ENCODE measurements at places on chromosomes 12 and 14.

GRCh38 chr12:55957106-55957859 lies 8.6 kb downstream of the PMEL start:
- peak; percentile 70 for DNase-seq

DNA sequence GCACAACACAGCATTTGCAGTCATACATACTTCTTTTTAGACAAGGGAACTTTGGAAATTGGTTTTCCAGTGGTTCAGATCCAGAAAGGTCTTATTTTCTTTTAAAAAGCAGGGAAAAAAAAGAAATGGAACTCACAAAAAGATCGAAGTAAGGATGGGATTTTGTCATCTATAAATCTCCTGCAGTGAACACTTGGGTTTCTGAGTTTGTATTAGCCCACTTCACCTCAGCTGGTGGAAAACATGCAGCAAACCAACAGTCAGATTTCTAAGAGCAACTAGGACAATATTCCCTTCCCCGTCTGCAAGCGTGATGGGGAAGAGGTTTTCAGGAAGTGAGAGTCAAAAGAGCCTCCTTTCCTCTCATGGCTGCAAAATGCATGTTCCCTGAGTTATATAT lies 4.6 kb downstream of the MYF5 start:
- DNase-seq, result no peak

DNA sequence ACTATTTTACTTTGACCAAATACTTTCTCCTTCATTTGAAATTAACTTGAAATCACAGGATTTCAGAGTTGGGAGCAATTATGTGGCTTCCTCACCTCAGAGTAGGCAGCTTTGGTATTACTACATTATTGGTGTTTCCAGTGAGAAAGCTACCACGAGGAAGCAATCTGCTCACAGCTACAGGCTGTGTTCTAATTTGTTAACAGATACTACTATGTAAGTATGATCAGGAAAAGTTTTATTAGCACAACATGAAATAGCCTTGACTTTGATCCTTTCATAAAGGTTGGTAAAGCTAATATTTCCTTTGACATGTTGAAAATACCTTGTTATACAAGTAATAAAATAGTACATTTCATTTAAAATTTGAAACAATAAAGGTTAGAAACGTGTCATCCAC lies 30.6 kb downstream of the TAOK3 start:
- DNase-seq, result no peak

DNA sequence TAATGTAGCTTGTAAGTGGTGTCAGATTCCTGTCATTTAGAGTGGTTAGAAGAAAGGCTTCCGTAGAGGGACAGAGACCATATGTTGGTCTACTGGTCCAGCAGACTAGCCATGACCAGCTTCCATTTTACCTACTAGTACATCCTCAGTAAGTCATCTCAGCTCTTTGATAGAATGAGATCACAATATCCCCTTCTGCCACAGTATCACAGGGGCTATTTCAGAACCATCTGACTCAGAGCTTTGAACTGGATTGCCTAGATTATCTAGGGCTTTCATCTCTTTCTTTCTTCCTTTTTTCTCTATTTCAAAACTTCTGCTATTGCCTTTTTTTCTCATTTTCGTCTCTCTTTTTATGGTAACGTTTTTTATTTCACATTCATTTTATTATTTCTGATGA lies 4.7 kb downstream of the ZDHHC17 start:
- DNase-seq, result no peak

GRCh38 chr12:129067491-129067890 lies 214.2 kb downstream of the GLT1D1 start:
- no peak for DNase-seq

DNA sequence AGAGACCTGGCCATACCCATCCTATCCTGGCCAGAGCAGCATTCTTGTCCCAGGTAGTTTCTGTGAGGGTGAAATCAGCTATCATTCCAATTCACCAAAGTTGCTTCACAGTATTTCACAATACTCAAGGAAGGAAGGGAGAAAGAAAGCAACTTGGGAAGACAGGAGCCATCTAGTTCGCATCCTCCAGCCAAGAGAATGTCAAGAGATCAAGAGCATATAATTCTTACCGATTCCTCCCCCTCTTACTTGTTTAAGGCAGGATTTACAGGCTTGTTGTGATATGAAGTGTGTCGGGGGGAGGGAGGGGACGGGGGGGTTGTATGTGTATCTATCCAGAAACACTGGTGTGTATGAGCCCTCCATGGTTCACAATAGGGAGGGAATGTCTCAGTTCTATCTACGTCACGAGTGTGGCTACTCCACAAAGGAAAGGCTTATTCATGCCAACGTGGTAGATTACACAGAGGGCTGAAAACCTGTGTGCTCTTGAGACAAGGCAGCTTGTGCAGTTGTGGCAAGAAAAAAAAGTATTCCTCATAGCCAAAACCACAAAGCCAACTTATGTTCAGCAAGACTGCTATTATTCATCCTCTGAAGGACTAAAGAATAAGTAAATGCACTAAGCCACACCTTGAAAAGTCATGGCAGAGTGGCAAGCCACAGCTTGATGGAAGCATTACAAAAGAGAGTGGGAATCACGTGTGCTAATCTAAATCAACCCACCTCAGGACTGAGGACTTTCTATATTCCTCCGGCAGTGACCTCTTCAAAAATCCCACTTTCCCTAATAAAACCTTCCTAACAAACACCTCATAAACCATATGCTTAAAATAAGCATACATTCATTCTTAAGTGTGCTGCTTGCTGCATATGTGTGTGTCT lies 35.0 kb downstream of the CORO1C start:
- DNase-seq, result no peak

- DNase-seq, result no peak
Observed at GRCh38 chr12:77349689-77350370, 284.5 kb upstream of the E2F7 start.

GRCh38 chr12:92363295-92364146 lies 217.9 kb upstream of the BTG1 start:
- DNase-seq, result no peak

- DNase-seq, result no peak
Observed at GRCh38 chr12:9646794-9647781, 22.4 kb upstream of the CLEC2D start.

GRCh38 chr12:26396402-26396801 lies 201.0 kb downstream of the SSPN start:
- no peak for DNase-seq

DNA sequence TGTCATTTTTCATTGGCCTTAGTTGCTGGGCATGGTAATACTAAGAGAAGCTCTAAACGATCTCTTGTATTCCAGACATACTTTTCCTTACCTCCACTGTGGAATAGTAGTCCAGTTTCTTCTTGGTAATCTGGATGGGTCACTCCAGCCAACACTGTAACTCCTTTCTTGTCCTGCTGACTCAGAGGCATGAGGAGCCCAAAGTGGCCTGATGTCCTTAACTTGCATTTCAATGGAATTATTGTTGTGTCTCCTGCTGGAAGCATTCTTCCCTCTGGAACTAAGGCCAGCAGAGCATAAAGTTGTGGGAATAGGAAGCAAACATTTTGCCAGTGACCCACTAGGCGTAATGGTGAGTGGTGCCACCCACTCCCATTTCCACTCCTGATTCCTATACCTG lies 33.1 kb downstream of the DAAM1 start:
- no peak for DNase-seq

GRCh38 chr12:55624056-55624455 lies 12.6 kb upstream of the OR10P1 start:
- no peak for DNase-seq

- no peak for DNase-seq
Observed at GRCh38 chr12:29750131-29750927, 33.4 kb downstream of the TMTC1 start.

- DNase-seq, result no peak
Observed at GRCh38 chr12:28865776-28866175, 283.3 kb upstream of the FAR2 start.

DNA sequence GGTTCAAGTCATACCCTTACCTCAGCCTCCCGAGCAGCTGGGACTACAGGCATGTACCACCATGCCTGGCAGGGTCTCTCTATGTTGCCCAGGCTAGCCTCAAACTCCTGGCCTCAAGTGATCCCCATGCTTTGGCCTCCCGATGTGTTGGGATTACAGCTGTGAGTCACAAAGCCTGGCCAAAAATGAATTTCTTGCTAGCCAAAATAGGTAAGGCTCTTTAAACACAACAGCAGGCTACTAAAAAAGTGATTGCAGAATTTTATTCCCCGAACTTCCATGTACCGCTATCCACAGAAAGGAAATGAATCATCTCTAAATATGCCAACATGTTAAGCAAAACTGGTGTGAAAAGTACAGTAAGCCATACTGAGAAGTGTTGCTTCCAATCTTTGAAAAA lies 50.6 kb downstream of the WDHD1 start:
- no peak for DNase-seq

- no peak for DNase-seq
Observed at GRCh38 chr12:68482660-68483059, 128.0 kb upstream of the RAP1B start.

- no peak for DNase-seq
Observed at GRCh38 chr12:42097971-42098370, 46.7 kb downstream of the GXYLT1 start.

- DNase-seq, result no peak
Observed at GRCh38 chr14:36316131-36316530, 4.3 kb downstream of the MBIP start.

DNA sequence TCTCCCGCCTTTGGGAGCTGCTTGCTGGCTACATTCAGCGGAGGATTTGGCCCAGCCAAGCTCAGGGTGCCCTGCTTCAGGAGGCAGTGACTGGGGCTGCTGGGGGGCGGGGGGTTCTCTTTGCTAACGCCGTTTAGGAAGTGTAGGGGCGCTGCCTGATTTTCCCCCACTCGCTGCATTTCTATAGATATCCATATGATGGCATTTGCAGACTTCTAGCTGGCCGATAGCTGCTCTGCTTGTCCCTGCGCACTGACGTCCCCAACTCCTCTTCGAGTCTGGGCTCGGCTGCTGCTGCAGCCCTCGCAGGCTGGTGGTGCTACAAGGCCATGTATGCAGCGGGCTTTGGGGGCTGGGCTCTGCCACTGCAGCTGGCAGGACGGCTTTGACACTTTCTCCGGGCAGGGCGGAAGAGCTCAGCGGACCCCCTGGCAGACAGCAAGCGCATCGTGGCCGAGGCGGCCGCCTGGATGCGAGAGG lies 3.1 kb downstream of the LRFN5 start:
- peak; percentile 70 for DNase-seq

GRCh38 chr14:73717711-73718417 lies 3.7 kb upstream of the PNMA1 start:
- no peak for DNase-seq
